T follicular helper cell (primary cell): ENCODE measurements at places on chromosomes 2 and 18.

DNA sequence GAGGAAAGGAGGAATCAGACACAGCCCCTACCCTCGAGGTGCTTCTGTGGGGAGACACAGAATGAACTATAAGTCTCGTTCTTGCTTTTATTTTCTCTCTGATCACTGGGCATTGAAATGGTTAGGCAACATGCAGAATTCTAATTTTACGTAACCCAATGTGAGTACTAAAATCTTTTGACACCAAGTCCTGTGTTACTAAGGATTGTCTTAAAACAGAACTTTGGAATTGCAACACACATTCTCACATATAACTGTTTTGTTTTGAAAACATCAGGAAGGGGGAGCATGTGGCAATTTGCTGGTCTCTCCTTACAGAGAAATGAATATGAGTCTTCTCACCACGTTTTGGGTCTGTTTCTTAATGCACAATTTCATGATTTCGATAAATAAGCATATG lies 23.6 kb upstream of the SULT1C4 start:
- DNase-seq: no peak

- DNase-seq: no peak
Measured at GRCh38 chr2:65536596-65536995, 104.2 kb upstream of the SPRED2 start.

GRCh38 chr2:72969706-72970105 lies 52.4 kb downstream of the EMX1 start:
- DNase-seq: no peak

- DNase-seq: no peak
Measured at GRCh38 chr2:173099804-173100203, 24.2 kb downstream of the MAP3K20 start.

DNA sequence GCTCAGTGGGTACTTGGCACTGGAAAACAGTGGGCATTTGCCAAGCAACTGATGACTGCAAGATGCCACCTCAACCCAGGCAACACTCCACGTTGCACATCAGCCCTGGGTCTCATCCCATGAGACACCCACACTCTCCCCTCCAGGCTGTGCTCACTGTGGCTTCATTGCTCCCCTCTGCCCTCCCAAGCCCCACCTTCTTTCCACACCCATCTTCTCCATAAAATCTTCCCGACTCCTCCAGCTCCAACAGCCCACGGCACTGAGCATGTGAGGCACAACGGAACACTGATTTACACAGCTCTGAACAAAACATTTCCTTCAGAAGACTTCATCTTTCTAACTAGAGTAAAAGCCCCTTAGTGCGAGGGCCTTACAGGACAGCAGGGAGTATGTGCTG lies 117.8 kb upstream of the ACAA2 start:
- DNase-seq: no peak

- no peak for DNase-seq
Measured at GRCh38 chr2:33205693-33206434, 259.1 kb downstream of the LTBP1 start.

- DNase-seq: no peak
Measured at GRCh38 chr2:188414869-188415753, 123.4 kb downstream of the GULP1 start.

DNA sequence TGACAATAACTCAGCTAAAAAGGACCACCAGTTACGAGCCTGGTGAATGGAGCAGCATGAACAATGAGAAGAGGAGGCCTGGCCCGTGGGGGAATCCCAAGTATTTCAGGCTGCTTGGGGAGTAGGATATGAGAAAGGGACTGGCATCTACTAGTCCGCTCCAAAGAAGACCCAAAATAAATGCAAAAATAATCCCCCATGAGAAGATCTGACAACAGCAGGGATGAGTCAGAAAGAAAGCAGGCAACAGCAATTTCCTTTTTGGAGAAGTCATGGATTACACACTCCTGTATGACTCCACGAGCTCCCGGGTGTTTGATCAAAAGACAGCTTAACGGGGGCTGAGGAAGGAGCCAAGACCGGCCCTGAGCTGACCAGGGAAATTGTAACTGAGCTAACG lies 111.4 kb downstream of the SOX11 start:
- DNase-seq: no peak

DNA sequence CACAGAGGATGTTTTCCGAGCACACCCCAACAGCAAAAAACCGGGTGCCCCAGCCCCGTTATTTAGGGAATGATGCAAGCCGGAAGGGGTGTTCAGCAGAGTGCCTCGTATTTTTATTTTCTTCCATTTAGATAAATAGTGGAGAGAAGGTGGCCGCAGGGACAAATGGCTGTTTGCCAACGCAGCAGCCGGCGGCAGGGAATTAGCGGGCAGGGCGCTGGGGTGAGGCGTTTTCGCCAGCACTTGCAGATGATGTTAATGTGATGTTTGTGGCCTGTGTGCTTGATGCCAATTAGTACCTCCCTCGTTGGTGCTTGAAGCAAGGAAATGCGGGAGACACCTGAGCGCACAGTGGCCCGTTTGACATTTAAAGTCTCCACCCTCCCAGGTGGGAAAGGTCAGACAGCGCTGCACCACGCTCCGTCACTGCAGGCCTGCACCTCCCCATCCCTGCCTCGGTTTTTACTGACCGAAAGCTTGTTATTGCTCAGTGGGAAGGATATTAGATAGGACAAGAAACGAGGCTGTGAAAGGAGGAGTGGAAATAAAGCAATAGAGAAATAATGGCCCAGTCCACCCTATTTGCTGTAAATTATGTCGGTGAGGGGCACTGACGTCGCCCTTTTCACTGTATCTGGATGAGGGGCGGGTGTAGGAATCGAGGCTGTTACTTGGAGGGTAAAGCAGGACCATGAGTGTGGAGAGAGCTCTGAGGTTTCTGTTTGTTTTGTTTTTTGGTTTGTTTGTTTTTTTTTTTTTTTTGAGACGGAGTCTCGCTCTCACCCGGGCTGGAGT lies 39.1 kb downstream of the NFATC1 start:
- no peak for DNase-seq

GRCh38 chr18:23740105-23740830 lies 51.0 kb downstream of the LAMA3 start:
- no peak for DNase-seq

DNA sequence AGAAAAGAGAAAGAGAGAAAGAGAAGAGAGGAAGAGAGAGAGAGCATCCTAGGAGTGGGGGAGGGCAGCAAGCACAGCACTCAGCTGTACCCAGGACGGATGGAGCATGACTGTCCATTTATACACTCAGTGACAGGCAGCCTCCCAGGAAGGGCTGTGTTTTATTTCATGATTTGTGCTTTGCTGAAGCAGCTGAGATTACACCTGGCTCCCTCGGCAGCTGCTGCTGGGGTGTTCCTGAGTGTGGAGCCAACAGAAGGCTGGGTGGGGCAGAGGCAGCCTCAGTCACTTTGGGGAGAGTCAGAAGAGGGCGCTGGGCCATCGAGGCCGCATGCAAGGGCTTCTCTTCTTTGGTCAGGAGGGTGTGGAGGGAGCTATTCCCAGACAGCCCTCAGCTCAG lies 47.8 kb upstream of the TEX51 start:
- no peak for DNase-seq

GRCh38 chr2:211434773-211435172 lies 878.4 kb downstream of the CPS1 start:
- DNase-seq: no peak
